ENCODE measurements at places on chromosomes 16 and 17.

- DNase-seq: no peak
Measured at GRCh38 chr16:69367980-69368379, 16.4 kb upstream of the TMED6 start.

GRCh38 chr17:32285306-32285705 is 19.7 kb downstream of the RHBDL3 start:
- DNase-seq: no peak

DNA sequence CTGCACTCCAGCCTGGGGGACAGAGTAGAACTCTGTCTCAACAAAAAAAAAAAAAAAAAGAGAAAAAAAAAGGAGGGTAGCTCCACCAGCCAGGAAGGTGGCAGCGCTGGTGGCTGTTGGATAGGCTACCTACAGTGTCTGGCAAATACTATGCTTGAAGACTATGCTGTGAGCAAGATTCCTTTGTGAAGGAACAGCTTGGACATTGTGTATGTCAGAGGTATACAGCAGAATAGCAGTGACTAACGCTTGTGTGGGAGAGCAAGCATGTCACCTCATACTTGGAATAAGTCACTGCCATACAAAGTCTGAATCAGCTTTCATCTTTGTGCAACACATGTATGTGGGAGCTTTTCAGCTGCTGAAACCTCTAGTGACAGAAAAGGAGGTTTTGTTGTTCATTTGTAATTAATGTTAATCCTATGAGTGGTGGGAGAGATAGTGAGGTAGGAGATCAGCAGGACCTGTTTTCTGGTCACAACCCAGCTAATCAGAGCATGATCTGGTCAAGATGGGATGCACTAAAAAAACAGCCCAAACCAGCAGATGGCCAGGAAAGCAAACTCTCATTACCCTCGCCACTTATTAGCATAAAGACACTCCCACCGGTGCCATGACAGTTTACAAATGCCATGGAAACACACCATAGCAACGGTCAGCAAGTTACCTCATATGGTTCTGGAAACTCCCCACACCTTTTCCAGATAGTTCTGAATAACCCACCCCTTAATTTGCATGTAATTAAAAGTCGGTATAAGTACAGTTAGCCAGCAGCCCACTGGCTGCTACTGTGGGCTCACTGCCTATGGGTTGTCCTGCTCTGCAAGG is 6.8 kb upstream of the ITGAD start:
- DNase-seq: no peak

GRCh38 chr17:4597975-4598374 is 13.6 kb downstream of the SMTNL2 start:
- DNase-seq: no peak

GRCh38 chr17:38751808-38752307 is 683 bp upstream of the PSMB3 start:
- peak; percentile 88 for DNase-seq

GRCh38 chr17:73533127-73533526 is 111.1 kb downstream of the SDK2 start:
- no peak for DNase-seq

DNA sequence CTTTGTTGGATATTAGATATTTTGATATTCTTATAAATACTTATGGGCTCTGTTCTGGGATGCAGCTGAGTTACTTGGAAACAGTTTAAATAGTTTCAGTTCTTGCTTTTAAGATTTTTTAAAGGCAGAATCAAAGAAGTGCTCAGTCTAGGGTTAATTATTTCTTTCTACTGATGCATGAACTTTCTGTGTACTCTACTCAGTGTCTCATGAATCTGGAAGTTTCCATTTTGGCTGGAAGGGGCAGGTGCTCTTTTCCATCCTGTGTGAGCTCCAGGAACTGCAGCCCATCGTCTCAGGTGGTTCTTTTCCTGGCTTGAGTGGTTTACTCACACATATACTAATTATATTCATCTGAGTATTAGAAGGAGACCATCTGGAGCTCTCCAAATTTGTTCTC is 61.1 kb upstream of the CPHXL start:
- no peak for DNase-seq

- no peak for DNase-seq
Measured at GRCh38 chr17:34408439-34408838, 45.4 kb upstream of the CCL1 start.

- DNase-seq: no peak
Measured at GRCh38 chr17:81417049-81417878, 22.0 kb downstream of the BAHCC1 start.

DNA sequence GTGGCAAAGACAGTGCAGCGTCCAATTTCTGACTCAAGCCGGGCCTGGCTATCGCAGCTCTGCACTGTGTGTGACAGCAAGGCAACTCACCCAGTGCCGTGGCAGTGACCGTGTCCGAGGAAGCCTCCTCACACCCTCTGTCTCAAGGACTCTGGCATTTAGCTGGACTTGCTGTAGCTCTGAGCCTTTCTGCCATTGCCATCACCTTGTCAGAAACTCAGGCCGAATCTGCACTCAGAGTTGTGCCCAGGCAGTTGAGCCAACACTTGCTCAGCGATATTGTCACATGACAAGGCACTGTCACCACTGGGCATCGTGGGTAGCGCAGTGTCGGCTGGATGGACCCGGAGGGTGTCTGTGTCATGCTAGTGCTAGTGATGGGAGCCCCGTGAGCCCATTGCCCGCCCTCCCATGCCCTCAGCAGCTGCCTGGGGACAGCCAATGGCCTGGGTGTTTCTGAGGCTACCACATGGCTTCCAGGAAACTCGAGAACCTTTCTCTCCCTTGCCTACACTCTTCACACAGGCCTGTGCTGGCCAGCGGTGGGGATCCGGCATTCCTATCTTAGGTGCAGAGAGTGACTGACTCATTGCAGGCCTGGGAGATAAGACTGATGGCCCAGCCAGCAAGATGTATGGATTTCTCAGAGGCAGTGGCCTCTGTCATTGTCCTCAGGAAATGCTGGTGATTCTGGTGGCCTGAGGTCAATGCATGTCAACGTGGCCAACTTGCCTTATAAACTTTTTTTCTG is 22.1 kb upstream of the STH start:
- DNase-seq: no peak

DNA sequence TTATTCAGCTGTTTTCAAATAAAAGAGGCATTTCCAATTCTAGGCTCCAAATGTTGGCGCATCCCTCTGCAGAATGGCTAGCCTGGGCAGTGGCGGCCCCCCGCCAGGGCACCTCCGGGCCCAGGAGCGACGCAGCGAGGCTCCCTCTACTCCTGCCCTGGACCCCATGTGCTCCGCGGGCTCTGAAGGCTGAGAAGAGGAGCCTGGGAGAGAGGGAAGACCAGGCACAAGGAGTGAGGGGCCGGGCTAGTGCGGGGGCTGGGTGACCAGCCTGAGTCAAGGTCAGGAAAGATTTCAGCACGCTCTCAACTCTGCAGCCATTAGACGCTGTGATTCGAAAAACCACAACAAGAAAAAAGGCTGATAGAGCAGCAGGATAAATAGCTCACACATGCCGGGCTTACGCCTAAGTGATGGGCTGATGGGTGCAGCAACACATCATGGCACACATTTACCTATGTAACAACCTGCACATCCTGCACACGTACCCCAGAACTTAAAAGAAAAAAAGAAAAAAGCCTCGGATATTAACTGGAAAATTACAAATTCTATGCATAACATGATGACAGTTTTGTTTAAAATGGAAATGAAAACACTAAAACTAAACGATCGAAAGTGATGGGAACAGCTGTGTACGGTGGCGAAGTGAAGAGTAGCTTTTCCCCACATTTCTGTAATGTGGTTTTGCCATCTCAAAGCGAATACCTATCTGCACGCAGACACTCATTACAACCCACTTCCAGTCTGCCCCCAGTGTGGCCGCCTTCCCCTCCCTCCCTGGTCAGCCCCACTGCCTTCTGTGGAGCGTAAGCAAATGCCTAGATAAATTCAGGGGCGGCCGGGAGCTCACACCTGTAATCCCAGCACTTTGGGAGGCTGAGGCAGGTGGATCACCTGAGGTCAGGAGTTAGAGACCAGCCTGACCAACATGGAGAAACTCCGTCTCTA is 44.4 kb downstream of the MAP1LC3B start:
- no peak for DNase-seq

Measured in T1000 (cell line).